ENCODE measurements at places on chromosomes 6 and 20.
A peak's percentile ranks its signal among the peaks of the same experiment; 100 is the strongest.

GRCh38 chr6:108677357-108677756 is 116.6 kb downstream of the FOXO3 start:
- no peak for DNase-seq

DNA sequence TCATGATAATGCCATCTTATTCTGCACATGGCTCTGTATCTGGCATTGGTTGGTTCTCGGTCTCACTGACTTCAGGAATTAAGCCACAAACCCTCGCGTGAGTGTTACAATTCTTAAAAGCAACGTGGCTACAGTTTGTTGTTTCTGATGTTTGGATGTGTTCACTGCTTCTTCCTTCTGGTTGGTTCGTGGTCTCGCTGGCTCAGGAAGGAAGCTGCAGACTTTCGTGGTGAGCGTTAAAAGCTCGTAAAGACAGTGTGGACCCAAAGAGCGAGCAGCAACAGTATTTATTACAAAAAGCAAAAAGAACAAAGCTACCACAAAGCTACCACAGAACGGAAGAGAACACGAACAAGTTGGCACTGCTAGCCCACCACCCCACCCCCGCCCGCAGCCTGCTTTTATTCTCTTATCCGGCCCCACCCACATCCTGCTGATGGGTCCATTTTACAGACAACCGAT is 51.1 kb downstream of the MYLIP start:
- peak; percentile 67 for DNase-seq

DNA sequence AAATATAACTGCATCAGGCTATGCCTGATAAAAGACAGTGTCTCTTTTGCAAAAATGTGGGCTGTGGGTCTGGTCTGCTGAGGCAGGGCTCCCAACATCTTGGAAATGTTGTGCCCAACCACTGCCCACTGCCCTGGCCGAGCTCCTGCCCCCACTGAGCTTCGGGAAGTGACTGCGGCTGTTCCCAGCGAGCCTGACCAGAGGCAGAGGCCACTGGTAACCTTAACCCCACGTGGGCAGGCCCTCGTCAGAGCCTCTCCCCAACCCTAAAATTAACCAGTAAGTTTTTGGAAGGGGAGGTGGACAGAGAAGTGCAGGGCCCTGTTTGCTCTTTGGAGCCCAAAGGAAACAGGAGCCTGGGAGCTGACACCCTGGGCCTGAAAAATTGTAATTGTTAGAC is 225.9 kb downstream of the MAFB start:
- no peak for DNase-seq

- DNase-seq, result peak; percentile 60
These were observed 161.4 kb downstream of the TBXT start for GRCh38 chr6:166005944-166006899.

- DNase-seq, result no peak
These were observed 41.4 kb upstream of the SAMHD1 start for GRCh38 chr20:36992802-36993334.

- no peak for DNase-seq
These were observed 2.8 kb upstream of the ZNF292 start for GRCh38 chr6:87152526-87152955.

- DNase-seq, result no peak
These were observed 15.8 kb downstream of the IL22RA2 start for GRCh38 chr6:137157601-137158000.

GRCh38 chr6:816510-817084 is 123.7 kb upstream of the EXOC2 start:
- DNase-seq, result no peak

- DNase-seq, result no peak
These were observed 708.6 kb upstream of the MARCKS start for GRCh38 chr6:113148566-113148965.

- peak; percentile 51 for DNase-seq
These were observed 85.7 kb downstream of the NFATC2 start for GRCh38 chr20:51456511-51457509.

- peak; percentile 92 for DNase-seq
These were observed 17.6 kb upstream of the TM9SF4 start for GRCh38 chr20:32091888-32092346.

GRCh38 chr6:123030282-123030681 is 34.2 kb downstream of the CLVS2 start:
- DNase-seq, result no peak

GRCh38 chr6:154554491-154554890 is 44.0 kb upstream of the CNKSR3 start:
- no peak for DNase-seq

DNA sequence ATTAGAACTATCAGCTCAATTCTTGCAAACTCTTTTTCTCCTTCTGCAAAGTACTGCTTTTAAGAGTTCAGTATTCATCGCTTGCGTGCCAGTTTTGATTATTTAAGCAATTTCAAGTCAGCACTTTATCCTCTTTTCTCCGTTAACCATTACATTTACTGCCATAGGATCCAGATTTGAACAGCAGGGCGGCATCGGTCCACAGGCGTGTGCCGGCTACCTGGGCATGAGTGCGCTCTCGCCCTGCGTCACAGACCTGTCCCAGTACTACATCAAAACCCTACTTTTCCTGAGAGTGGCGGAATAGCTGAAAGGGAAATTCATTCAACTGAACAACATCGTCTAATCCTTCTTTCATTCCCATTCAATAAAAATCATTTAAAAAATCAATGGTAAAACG is 53.4 kb downstream of the MYLK4 start:
- DNase-seq, result no peak

GRCh38 chr6:112502351-112503090 is 155.4 kb downstream of the RFPL4B start:
- no peak for DNase-seq
